ENCODE measurements at places on chromosomes 3 and 15. TPM values are rescaled to one million over a fixed set of nuclear protein-coding genes. Genes with fewer than 3 reads are reported as not detected.

IMPG2 gene
- total RNA-seq: 0.04 TPM

DAZL gene
- not detected for total RNA-seq

AVEN gene
- 25.7 TPM for total RNA-seq

PLCH1 gene
- total RNA-seq: 0.94 TPM

THBS1 gene
- 53.2 TPM for total RNA-seq

MUC20 gene
- 0.62 TPM for total RNA-seq

KBTBD13 gene
- not detected for total RNA-seq

GABRA5 gene
- 115 TPM for total RNA-seq

FES gene
- total RNA-seq: 0.79 TPM

WDR93 gene
- 0.64 TPM for total RNA-seq

TMCO5A gene
- total RNA-seq: not detected

RPUSD2 gene
- 15.1 TPM for total RNA-seq

DNAJA4 gene
- total RNA-seq: not detected

WDR49 gene
- not detected for total RNA-seq

LRRIQ4 gene
- not detected for total RNA-seq

NR2E3 gene
- not detected for total RNA-seq

NOX5 gene
- total RNA-seq: 0.41 TPM

RASSF1 gene
- total RNA-seq: 13.9 TPM

COX17 gene
- 128 TPM for total RNA-seq

CHDH gene
- total RNA-seq: 1.4 TPM

ILDR1 gene
- total RNA-seq: not detected

RTP1 gene
- total RNA-seq: not detected

RTP3 gene
- total RNA-seq: not detected

LYZL4 gene
- not detected for total RNA-seq

FSIP1 gene
- total RNA-seq: 0.84 TPM

ABHD17C gene
- total RNA-seq: 29.0 TPM

CCDC54 gene
- not detected for total RNA-seq

CCR1 gene
- not detected for total RNA-seq

TOP2B gene
- total RNA-seq: 61.9 TPM

HACD3 gene
- total RNA-seq: 140 TPM

ZBTB47 gene
- total RNA-seq: 7.6 TPM

HESX1 gene
- not detected for total RNA-seq

STRIT1 gene
- total RNA-seq: not detected

HTR3E gene
- not detected for total RNA-seq

C15orf62 gene
- 0.16 TPM for total RNA-seq

ITPKA gene
- 2.0 TPM for total RNA-seq

HDC gene
- total RNA-seq: not detected

BCL2A1 gene
- total RNA-seq: 11.4 TPM

All from A549 treated with ZK216348 at 1 μM for 4 hours (cell line).